ENCODE measurements at places on chromosomes 6 and 20.

DNA sequence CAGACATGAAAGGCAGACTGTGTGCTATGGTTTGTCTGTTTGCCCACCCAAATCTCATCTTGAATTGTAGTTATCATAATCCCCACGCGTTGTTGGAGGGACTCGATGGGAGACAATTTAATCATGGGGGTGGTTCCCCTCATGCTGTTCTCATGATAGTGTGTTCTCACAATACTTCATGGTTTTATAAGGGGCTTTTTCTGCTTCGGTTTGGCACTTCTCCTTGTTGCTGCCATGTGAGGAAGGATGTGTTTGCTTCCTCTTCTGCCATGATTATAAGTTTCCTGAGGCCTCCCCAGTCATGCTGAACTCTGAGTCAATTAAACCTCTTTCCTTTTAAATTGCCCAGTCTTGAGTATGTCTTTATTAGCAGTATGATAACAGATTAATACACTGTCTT lies 47.2 kb upstream of the MICB start:
- DNase-seq = no peak

- DNase-seq = no peak
Measured at GRCh38 chr6:28380381-28380780, 19.2 kb downstream of the ZSCAN12 start.

DNA sequence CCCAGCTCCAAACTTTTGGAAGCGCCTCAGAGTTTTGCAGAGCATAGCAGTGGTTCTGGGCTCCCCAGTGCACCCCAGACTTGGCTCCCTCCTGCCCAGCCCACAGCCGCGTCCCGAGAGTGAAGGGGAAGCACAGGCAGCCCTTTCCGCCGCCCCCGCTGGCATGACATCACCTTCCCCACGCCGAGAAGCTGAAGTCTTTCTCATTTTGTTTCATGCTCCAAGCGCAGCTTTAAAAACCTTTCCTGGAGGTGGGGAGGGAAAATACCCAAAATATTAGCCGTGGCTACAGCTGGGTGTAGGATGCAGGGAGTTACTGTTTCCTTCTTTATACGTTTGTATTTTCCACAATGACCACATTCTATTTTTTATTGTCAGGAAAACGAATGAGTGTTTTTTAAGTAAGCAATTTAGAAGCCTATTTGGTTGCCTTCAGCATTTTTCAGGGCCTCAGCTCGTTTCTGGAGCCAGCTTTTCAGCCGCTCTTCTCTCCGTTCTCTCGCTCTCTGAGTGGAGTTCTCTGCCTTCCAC lies 72.9 kb downstream of the SNX5 start:
- no peak for DNase-seq

DNA sequence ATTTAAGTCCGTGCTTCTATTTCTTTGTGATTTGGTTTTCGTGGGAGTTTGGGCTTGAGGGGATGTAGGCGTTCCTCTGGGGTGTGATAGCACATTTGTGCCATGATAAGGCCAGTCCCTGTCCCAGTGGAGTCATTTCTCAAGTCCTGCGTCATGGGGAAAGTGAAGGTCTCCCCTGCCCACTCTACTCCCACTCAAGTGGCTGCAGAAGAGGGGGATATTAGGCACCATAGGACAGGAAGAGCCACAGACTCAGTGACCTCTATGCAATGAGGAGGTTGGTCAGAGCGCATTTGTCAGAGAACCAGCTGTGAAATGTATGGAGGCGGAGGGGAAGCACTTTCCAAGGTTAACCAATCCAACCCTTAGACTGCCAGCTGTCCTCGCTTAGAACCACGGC lies 51.9 kb upstream of the EDN1 start:
- DNase-seq = no peak

DNA sequence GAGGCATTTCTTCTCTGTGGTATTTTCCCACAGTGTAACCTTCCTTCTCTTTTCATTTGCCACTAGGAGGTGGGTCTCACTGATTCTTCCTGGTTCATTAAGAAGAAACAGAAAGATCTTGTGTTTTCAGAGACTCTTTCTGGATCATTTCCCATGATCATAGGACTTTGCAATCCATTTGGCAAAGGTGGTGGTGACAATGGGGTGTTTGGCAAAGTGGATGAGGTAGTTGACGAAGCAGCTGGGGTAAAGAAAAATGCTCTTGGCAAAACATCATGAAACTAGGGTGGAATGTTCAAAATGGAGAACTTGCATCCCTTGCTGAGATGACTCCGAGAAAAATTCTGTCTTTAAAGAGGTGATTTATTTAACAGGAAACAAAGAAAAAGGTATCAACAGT lies 50.6 kb downstream of the TRAF3IP2 start:
- DNase-seq = no peak

- DNase-seq = peak; percentile 78
Measured at GRCh38 chr6:22828179-22829062, 259.1 kb downstream of the HDGFL1 start.

DNA sequence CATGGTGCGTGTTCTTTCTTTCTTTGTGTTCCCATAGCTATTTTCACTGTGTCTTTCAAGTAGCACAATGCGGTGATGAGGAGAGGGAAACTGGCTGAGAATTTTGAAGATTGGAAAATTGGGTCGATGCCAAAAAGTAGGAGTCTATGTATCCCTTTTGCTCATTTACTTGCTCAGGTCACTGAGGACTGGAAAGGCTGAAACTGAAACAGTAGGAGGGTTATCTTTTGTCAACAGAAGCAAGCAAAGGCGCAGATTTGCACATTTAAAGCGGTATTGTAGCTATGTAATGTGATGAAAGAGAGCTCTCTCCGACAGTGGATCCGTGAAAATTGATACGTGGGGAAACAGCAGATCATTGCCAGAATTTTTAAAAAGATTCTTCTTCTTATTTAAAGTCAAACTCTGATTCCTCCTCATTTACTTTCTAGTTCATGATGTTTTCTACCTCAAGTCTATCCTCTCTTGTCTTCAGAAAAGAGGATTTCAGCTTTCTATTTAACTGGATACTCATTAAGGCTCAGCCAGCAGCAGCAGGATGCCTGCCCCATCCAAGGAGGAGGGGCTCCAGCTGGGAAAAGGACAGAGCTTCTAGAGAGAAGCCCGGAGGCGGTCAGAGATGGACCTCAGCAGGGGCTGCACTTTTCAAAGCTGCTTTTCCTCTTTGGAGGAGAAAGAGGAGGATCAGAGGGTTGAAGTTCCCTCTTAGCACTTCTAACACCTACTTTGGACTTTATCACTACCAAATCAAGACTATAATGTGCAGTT lies 15.9 kb upstream of the FYN start:
- no peak for DNase-seq

DNA sequence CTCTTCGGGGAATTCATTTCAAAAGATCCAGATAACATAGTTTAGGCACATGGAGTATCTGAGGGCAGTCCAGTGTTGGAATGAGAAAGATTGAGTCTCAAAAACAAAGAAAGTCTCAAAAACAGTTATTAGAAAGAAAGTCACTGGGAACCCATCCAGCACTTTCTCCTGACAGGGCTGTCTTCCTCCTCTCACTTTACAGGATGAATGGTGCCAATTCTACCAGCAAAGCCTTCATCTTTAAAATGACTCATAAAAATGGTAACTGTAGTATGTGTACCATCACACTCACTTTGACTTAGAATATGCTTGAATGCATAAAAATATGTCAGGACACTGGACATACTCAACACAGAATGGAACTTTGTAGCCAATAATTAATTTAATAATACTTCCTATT lies 71.3 kb downstream of the SLC22A3 start:
- no peak for DNase-seq

GRCh38 chr6:12113190-12113577 lies 101.1 kb downstream of the HIVEP1 start:
- DNase-seq = peak; percentile 62

GRCh38 chr20:22207280-22207679 lies 377.1 kb downstream of the FOXA2 start:
- DNase-seq = no peak

- no peak for DNase-seq
Measured at GRCh38 chr20:8749101-8749500, 319.8 kb upstream of the PLCB4 start.

DNA sequence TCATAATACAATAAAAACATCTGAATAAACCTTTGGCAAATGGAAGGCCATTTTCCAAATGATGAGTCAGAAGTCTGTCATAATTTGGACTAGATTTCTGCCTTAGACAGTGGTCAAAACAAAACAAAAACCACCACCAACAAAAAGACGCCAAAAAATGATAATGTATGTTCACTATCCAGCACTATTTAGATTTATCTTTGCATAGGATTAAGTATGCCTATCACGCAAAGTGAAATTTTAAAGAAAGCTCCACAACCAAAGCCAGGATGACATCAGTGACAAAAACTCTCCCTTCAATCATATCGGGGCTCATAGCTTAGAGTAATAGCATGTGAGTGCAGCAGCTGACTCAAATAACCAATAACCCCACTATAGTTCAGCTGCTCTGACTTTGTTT lies 201.9 kb downstream of the MOXD1 start:
- DNase-seq = no peak

- DNase-seq = no peak
Measured at GRCh38 chr6:44410363-44410762, 22.9 kb downstream of the CDC5L start.

GRCh38 chr6:53758496-53758895 lies 36.3 kb upstream of the LRRC1 start:
- no peak for DNase-seq

GRCh38 chr6:47146431-47147174 lies 104.5 kb upstream of the ADGRF1 start:
- DNase-seq = no peak

DNA sequence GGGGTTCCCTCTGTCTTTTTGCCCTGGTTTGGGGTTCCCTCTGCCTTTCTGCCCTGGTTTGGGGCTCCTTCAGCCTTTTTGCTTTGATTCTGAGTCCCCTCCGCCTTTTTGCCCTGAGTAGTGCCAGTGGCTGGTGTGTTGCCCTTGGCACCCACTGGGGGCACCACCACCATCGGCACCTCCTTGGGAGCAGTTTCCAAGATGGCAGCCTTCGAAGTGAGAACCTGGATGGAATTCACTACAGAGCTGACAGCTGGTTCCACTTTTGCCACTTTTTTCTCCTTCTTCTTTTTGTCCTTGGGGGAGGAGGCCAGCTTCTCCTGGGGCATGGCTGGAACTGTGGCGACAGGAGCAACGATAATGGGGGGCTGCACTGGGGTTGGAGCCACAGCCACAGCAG lies 22.2 kb downstream of the RRBP1 start:
- no peak for DNase-seq

DNA sequence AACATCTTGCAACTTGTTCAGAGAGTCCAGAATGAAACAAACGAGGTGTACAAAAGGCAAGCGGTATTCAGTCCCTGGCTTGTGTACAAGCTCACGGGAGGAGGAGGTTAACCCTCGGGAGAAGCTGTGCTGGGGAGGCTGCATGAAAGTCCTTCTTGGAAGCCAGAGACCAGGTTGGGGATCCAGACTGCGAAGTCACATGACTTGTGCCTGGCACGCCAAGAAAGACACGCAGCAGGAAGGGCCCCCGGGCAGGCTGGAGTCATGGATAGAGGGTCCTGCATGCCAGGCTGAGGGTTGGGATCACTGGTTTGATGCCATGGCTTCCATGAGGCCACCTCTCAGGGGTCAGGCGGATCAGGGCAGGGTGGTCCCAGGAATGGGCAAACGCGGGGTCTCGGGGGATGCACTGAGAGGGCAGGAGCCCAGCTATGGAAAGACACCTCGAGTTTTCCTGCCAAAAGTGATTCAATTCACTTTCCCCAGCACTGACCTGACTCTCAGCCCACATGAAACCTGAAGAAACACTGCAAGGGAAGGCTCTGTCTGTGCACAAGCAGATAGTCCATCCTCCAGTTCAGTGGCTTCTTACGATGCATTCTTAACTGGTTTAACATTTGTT lies 79.4 kb downstream of the DLL1 start:
- DNase-seq = no peak

GRCh38 chr20:64183313-64183712 lies 19.1 kb downstream of the MYT1 start:
- no peak for DNase-seq

Data from hepatic stellate cell (primary cell).